SK-MEL-5 (cell line): ENCODE measurements at places on chromosomes 1 and 21.

GRCh38 chr1:232508130-232508701 is 121.7 kb downstream of the SIPA1L2 start:
- peak; percentile 60 for DNase-seq

DNA sequence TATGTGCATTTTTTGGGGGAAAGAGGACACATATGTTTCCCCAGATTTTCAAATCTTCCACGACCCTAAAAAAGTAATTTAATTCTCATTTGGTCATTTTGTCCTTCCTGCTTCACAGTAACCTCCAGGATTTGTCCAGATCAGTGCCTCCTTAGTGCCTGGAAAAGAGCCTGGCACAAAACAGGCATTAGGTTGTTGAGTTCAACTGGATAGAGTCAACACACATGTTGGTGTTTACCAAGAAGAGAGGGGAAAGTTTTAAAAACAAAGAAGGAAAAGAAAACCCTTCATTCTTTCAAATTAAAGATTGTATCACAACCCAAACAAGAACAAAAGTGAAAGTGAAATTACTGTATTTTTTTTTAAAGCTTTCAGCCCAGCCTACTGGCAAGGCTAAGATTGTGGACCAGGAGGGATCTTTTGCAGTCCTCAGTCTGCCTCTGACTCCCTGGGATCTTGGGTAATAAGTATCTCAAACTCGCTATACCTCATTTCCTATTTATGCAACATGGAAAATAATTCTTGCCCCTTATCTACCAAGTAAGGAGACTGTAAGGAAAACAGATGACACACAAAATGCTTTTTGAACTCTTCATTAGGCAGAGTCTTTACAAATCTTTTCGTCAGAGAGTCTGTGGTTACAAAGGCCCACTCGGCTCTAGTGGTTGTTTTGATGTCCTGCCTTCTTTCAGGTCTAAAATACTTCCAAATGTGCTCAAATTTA is 57.8 kb downstream of the ZNF281 start:
- DNase-seq, result peak; percentile 14

GRCh38 chr1:216600730-216601609 is 122.3 kb downstream of the ESRRG start:
- peak; percentile 88 for DNase-seq

DNA sequence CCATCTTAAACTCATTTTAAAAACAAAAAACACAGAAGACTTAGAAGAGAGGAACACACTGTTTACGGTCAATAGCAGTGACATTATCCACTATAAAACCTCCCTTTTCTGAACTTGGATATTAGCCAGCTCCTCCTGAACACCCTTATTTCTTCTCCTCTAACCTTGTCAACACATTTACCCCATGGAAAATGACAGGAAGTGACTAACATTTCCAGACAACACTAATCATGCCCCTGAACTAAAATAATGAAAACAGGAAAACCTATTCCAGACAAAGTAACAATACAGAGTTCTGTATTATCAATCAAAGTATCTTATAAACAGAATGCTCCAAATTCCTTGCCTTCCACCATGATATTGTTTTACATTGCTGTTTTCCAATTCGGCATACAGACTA is 45.3 kb downstream of the PALMD start:
- no peak for DNase-seq

DNA sequence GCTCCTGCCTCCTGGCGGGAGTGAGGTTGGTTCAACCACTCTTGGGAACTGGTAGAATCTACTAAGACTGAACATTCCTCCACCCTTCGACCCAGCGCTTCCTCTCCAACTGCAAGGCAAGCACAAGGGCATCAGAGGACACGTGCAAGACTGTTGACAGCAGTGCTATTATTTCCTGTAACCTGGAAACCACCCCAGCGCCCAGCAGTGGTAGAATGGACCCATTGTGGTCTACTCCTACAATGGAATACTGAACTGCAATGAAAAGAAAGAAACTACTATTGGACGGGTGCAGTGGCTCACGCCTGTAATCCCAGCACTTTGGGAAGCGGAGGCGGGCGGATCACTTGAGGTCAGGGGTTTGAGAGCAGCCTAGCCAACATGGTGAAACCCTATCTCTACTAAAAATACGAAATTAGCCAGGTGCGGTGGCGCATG is 33.0 kb upstream of the TARDBP start:
- peak; percentile 99 for DNase-seq

DNA sequence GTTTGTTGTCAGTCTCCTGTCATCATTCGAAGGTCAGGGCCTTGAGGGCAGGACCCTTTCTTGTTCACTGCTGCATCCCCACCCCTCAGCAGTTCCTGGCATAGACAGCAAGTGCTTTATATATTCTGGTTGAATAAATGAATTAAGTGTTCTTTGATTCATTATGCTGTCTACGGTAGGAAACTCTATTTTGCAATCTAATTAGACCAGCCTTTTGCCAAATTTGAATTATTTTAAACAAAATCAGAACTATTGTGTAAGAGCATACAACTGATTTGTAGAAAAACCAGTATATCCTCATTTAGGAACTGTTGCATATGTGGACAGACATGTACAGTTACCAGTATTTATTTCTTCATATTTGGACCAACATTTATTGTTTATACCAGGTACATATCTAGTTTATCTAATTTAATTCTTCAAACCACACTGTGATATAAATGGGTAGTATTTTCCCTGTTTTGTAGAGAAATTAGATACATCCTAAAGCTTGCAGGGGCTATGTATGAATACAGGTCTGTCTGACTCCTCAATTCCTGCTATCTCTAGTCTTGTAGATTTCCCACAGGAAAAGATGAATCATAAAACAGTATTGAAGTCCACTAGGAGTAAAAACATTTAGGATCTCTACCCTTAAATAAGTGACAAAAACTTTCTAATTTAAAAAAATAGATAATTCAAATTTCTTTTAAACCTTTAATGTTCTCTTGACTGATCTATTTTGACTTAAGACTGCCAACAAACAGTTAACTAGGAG is 10.4 kb downstream of the MGST3 start:
- DNase-seq, result no peak

DNA sequence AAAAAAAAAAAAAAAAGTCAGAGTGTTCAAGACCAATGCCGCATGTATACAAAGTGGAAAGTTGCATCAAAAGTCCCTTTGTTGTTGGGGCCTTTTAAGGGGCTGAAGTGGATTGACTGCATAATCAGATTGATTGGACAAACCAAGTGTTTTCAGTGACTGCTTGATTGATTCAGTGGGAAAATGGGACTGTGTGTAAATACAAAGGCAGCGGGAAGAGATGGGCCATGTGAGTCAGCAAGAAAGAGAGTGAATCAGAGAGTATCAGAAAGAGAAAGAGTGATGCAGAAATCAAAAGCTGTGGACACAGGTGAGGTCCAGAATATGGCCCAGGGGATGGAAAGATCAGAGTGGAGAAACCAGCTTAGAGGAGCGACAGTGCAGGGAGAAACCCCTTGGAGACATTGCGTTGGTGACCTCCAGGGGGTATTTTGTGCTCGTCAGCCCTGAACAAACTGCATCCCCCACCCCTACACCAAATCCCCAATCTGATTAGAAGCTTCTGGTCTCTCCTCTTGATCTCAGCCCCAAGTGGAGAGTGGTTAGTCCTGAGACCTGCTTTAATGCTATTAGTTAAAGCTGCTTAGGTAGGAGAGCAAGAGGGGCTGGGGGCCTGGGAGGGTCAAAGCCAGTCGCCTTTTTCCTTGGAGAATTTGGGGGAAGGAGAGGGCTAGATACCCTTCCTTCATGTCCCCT is 5.1 kb upstream of the ETV3L start:
- no peak for DNase-seq

- no peak for DNase-seq
Observed at GRCh38 chr21:44724196-44724595, 12.8 kb upstream of the TSPEAR start.

GRCh38 chr21:34189506-34189905 is 116.1 kb downstream of the MRPS6 start:
- no peak for DNase-seq

GRCh38 chr1:175717610-175718540 is 25.5 kb downstream of the TNR start:
- DNase-seq, result no peak

- peak; percentile 73 for DNase-seq
Observed at GRCh38 chr1:223001653-223002634, 141.1 kb downstream of the TLR5 start.

GRCh38 chr1:79074975-79075374 is 68.4 kb upstream of the ADGRL4 start:
- DNase-seq, result no peak

GRCh38 chr21:41377715-41378114 is 15.9 kb downstream of the MX2 start:
- DNase-seq, result no peak

GRCh38 chr1:82920418-82921248 is 1078.3 kb downstream of the TTLL7 start:
- peak; percentile 38 for DNase-seq

- DNase-seq, result no peak
Observed at GRCh38 chr1:44616991-44617702, 57.1 kb downstream of the TMEM53 start.

GRCh38 chr1:41572224-41572623 is 87.7 kb upstream of the EDN2 start:
- no peak for DNase-seq
